ENCODE measurements at places on chromosomes 1 and 21.

DNA sequence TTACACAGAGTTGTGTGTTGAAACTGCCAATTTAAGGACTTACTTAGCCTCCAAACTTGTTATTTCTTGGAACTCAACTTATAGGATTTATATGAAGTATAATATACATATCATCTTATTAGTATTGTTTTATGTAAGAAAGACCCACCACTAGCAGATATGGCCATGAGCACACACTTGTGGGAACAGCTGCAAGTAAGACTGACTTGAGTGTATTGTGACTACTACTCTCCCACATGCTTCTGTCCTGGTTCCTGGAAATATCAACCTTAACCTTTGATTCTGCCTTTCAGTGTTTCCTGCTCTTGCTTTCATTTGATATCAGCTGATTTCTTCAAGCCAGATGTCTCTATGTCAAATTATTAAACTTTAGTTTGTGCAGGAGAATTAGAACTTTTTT is 175.3 kb downstream of the MAGI3 start:
- DNase-seq = no peak

DNA sequence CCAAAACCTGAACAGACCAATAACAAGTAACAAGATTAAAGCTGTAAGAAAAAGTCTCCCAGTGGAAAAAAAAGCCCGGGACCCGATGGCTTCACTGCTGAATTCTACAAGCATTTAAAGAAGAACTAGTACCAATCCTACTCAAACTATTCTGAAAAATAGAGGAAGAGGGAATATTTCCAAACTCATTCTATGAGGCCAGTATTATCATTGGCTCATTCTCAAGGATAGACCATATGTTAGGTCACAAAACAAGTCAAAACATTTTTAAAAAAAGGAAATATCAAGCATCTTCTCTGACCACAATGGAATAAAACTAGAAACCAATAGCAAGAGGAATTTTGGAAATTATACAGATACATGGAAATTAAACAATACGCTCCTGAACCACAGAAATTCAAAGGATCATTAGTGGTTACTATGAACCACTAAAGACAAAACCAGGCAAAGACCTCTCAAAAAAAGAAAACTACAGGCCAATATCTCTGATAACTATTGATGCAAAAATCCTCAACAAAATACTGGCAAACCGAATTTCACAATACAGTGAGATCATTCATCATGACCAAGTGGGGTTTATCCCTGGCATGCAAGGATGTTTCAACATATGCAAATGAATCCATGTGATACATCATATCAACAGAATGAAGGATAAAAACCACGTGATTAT is 13.9 kb upstream of the IL20 start:
- no peak for DNase-seq

DNA sequence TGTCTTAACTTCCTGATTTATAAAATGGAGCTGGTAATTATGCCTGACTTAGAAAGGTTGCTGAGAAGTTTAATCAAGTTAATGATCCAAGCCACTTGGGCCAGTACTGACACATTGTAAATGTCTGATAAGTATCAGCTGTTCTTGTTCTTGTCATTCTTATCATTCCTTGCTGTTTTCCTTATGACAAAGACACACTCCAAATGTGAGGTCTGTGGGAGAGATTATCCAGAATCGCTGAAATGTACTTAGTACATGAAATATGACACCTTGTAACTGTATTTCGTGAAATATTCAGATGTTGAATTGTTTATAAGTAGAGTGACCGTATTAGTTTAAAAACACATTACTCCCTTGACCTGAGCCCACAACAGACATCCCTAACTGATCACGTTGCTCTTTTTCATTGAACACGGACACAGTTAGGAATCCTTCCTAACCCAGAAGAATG is 6.1 kb downstream of the AADACL4 start:
- DNase-seq = no peak

DNA sequence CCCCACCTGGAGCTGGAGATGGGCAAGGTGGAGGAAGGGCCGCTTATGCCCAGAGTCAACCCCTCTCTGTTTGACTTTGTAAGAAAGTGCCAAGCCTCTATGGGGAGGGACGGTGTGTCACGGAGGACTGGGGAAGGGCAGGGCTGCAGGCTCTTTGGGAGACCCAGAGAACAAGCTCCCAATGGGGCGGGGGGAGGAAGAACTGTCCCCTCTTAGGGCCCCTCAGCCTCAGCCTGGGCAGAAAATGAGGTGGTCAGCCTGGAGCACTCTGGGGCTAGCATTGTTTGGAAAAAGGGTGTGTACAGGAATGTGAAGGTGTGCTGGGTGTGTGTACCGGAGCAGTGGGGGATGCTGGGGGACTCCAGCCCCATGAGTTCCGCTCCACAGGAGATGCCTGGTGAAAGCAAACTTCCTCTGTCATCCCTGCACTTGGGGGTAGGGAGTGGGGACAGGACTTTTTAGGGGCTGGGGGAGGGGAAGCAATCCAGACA is 1.2 kb upstream of the INAVA start:
- no peak for DNase-seq

DNA sequence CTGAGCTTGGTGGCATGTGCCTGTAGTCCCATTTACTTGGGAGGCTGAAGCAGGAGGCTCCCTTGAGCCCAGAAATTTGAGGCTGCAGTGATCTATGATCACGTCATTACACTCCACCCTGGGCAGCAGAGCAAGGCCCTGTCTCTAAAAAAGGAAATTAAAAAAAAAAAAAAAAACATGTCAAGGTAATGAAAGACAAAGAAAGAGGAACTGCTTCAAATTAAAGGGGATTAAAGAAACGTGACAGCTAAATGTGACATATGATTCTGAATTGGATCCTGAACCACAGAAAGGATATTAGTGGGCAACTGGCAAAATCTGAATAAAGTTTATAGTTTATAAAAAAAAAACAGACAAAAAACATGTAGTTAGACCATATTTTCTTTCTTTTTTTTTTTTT is 3.8 kb upstream of the C2CD4D start:
- no peak for DNase-seq

- peak; percentile 87 for DNase-seq
These were observed at the start of gene GALNT2 for GRCh38 chr1:230066466-230067404. Gene GALNT2, plus strand, starts transcription at chr1:230067238. Its CDS starts 43 bp downstream, at chr1:230067281.

DNA sequence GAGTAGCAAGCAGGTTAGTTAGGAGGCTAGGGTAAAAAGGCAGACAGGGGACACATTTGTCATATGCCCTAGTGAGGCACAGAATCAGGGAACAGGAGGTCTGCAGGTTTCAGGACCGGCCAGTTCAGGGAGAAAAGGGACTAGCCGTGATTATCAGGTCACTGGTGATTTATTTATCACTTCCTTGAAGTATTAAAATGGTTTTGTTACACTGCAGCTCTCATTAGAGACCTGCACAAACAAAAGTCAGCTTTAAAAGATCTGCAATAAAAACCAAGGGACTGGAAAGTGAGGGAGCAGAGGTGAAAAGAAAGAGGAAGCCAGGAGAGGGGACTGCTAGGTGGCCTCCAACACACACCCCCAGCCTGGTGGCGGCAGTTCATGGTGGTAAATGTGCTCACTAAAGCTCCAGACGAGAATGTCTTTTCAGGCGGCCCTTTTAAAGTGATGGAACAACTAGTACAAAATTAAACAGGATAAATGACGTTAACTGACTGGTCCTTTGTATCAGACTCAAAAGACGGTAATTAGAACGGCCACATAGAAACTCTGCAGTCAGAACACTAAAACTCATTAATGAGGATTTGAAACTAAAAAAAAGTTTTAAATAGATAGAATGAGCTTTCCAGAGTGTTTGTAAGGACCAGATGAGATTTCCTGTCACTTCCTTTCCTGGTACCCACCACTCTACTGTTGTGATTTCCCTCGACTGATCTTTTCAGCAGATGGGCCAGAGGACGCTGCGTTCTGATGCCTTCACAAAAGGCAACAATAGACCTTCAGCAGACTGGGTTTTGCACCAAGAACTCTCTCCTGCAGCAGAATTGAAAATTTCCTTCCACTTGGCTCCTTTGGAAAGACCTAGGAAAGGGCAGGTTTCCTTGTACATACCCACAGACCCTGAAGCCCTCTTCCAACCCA is 136.8 kb downstream of the NTPCR start:
- DNase-seq = no peak

DNA sequence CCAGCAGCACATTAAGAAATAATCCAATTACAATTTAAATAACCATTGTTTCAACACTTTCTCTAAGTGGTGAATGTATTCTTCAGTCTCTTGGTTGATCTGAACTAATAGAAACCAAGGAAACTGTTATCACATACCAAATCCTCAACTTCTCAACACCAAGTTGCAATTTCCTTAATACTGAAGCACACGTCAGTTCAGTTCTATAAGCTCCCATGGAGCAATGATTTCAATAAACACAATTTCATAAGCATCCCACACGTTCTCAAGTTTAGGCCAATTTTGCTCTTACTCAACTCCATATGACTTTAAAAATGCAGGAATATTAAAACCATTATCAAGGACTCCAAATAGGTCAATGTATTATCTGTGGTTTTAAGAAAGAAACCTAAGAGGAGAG is 5.8 kb upstream of the ERG start:
- no peak for DNase-seq

DNA sequence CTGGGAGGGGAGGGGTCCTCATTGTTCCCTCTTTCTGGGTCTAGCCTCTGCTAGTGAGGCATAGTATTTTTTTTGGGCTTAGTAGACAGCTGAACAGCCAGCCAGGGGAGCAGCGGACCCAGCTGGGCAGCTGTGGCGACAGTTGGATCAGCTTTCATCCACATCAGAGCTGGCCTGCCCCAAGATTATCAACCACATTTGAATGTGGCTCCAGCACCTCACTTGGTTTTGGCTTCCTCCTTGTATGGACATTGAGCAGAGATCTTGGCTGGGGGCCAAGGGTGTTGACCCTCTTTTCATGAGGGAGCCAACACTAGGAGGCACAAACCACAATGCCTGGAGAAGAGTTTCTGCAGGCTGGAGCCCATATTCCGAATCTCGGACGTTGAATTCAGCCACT is 25.0 kb downstream of the WNT4 start:
- DNase-seq = no peak

GRCh38 chr1:100277866-100278265 is 11.8 kb downstream of the RTCA start:
- peak; percentile 9 for DNase-seq

DNA sequence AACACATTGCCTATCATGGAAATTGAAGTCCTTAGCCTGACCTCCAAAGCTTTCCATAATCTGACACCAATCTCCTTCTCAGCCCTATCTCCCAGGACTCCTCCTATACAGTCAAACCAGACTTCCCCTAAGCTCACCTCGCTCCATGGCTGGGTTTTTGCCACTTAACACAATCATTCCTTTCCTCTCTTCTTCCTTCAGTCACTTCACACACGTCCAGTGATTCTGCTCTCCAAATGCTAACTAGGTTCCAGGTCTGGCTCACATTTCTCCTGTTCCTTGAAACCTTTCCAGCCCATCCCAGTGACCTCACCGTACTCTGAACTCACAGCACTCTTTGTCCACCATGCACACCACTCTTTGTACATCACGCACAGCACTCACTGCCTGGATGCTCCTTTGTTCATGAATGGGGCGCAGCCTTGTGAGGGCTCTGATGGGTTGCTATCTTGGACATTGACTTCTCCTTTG is 98.4 kb downstream of the GLUL start:
- no peak for DNase-seq

DNA sequence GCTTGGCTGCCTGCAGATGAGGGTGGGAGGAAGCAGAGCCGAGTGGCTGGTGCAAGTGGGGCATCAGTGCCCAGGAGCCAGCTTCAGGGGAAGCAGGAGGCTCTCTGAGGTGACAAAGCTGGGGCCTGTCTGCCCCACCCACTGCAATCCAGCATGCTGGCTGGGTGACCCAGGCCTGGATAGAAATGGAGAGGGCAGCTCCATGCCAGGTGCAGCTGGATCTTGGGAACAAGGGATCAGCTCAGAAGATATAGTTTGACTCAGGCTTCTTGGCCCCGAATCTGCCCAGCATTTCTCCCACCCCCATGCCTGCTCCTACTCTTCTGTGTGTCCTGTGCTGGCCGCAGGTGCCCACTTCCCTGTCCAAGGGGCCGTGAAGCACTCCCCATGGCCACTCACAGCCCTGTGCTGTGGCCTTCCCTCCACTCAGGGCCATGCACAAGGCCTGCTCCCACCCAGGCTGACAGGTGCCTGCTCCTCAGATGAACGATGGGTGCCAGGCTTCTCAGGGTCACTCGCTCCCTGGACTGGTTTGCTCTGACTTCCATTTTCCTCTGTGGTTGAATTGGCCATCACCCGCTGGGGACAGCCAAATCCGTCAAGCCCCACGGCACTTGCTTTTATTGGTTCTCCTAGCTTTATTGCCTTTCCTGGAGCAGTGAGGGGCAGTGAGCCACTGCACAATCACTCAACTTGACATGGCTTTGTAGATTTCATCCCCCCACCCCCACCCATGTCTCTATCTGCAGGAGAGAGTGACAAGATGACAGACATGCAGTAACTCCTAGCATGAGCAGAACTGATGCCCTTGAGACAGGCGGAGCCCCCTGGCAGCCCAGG is 174.8 kb upstream of the VAMP3 start:
- no peak for DNase-seq

GRCh38 chr1:211420389-211420788 is 71.6 kb downstream of the RD3 start:
- DNase-seq = no peak

DNA sequence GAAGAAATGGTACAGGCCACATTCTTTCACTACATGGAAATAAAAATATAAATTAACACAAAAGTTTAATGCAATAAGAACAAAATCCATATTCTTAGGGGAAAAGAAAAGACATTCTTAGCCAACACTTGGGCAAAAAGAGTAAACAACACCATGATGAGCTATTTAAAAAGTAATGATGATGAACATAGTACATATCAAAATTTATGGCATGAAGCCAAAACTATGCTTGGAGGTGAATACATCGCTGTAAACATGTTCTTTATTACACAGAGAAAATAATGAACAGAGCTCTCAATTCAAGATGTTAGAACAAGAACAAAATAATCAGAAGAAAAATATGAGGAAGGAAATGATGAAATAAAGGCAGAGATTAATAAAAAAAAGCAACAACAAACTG is 158.2 kb downstream of the ZSCAN20 start:
- DNase-seq = no peak
